ENCODE measurements at places on chromosomes 11 and 22.
A peak's percentile ranks its signal among the peaks of the same experiment; 100 is the strongest.

- no peak for DNase-seq
Observed at GRCh38 chr11:75856912-75857311, 41.9 kb downstream of the UVRAG start.

DNA sequence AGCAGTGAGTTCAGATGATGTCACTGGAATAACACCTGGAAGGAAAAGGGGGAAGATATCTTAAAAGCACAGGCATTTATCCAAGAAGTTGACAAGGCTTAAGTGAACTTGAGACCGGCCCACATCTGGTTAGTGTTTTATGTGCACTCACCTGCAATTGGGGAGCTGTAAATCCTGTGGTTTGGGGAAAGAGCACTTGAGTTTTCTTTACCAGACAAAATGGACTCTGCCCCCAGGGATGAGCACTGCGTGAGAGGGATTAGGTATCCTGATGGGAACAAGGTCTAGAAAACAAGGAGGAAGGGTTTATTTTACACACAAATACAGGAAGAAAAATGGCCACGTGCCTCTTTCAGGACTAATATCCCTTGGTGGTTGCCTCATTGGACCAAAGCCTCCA is 15.2 kb downstream of the E2F8 start:
- DNase-seq, result no peak

DNA sequence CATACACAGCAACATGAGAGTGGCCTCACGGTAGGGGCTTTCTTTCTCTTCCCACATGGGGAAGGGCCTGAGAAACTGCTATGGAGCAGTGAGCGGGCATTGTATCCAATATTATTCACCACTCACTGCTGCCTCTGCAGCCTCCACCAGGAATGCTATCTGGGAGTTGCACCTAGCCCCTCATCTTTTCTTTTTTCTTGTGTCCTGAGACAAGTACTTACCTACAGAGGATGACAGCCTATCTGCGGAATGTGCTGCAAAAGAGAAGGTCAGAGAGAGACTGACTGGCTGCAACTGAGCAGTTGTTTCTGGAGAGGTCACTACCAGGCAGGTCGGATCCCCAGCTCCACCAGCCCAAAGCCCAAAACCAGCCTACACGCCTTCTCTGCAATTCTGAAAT is 52.1 kb upstream of the HTATIP2 start:
- DNase-seq, result no peak

GRCh38 chr11:100929377-100929776 is 200.2 kb downstream of the PGR start:
- no peak for DNase-seq

GRCh38 chr11:110972640-110973039 is 260.4 kb upstream of the ARHGAP20 start:
- DNase-seq, result peak; percentile 74

DNA sequence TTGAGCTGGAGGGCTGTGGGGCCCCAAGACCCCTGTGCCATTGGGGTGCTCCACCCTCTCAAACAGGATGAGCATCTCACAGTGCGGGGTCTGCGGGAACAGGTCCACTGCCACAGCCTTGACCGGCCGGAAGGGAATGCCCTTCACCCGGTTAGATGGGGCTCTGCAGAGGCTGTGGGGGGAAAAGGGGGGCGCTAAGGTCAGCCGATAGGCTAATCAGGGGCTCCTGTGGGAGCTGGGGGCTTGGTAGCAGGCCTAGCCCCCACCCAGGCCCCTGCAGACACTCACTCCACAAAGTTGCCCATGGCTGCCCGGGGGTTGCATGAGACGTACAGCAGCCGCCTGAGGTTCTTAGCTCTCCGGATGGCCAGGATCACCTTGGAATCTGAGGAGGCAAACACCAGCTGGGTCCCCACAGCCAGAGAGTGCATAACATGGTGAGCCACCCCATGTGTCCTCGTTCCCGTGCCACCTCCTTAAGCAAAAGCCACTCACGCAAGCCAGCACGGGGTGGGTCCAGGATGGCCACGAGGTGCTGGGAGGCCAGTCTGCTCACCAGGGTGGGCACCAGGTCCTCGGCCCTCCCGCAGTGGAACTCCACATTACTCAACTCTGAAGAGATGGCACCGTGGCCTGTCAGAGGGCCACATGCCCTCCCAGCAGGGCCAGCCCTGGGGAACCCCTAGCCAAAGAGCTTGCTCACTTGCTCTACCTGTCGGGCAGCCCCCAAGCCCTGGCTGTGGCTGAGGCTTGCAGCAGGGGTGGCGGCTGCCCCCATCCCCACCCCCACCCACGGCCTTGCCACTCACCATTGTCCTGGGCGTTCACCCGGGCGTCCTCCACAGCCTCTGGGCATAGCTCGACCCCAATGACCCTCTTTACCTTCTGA is 3.0 kb upstream of the RANBP1 start:
- no peak for DNase-seq

- no peak for DNase-seq
Observed at GRCh38 chr11:95512177-95512576, 277.4 kb downstream of the FAM76B start.

DNA sequence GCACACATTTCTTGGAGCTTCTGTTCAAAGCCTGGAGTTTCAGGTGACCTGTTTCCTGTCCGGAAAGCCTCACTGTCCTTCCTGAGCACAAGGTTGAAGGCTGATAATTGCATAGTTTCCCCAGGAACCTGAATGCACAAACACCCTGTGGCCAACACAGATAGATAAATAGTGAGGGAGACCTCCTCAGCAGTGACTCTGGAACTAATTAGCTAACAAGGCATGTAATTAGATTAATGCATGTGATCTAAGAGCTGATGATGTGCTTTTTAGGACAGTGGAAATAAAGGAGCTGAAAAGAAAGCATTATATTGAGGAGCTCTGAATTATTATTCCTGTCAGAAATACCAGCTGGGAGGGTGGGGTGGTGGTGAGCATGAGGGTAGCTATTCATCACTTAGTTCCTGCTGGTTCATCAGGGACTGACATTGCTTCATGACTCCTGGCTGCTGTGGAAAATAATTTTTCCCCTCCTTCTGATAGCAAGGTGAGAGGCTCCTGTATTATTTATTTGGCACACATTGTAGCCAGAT is 101.1 kb downstream of the NELL1 start:
- DNase-seq, result no peak

GRCh38 chr11:104819603-104820002 is 78.7 kb downstream of the CASP12 start:
- DNase-seq, result no peak

- peak; percentile 5 for DNase-seq
Observed at GRCh38 chr11:19433367-19433766, 192.6 kb upstream of the E2F8 start.

- peak; percentile 70 for DNase-seq
Observed at GRCh38 chr11:36540998-36541397, 26.8 kb upstream of the RAG1 start.

- peak; percentile 52 for DNase-seq
Observed at GRCh38 chr11:95318498-95318897, 87.5 kb upstream of the SESN3 start.

- DNase-seq, result peak; percentile 39
Observed at GRCh38 chr11:70153133-70153727, 49.9 kb upstream of the FADD start.

GRCh38 chr11:133659538-133660201 is 127.4 kb upstream of the OPCML start:
- DNase-seq, result no peak

All from suppressor macrophage treated with lipopolysaccharide for 4 hours (primary cell).